D341Med (cell line): ENCODE measurements at places on chromosomes 6 and 20.

- no peak for DNase-seq
These were observed 64.0 kb upstream of the CEP85L start for GRCh38 chr6:118715376-118715775.

- no peak for DNase-seq
These were observed 13.8 kb upstream of the DST start for GRCh38 chr6:56656466-56656865.

DNA sequence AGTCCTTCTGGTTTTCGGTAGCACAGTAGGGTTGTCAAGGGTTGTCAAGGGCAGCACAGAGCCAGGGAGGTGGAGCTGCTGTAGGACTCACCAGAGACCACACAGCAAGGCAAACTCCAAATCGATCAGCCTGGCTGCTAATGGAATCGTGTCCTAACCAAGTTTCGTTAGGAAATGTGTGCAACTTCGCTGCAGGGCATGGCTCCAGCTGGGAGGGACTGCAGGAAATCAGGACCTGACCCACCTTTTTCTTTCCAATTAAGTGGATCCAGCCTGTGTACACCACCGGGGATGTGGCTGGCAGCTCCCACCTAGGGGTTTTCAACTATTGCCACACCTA lies 251.7 kb upstream of the QKI start:
- DNase-seq, result no peak

DNA sequence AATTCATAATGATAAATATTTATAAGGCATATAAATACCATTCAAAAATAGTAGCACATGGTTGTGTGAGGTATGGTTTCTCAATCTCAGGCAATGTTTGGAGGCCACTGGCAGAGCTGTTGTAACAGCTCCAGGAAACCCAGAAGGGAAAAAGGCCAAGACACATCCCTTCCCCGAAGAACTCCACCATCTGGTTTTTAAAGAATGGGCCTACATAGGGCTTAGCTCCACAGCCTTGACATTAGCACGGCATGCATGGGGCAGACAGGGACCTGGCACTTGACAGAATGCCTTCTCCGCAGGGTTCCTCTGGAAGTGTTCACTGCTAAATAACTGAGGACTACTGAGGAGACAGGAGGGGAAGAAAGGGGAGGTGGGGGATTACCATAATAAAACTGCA lies 16.1 kb upstream of the FOXO3 start:
- no peak for DNase-seq

- DNase-seq, result no peak
These were observed 128.8 kb downstream of the SOBP start for GRCh38 chr6:107618672-107619071.

DNA sequence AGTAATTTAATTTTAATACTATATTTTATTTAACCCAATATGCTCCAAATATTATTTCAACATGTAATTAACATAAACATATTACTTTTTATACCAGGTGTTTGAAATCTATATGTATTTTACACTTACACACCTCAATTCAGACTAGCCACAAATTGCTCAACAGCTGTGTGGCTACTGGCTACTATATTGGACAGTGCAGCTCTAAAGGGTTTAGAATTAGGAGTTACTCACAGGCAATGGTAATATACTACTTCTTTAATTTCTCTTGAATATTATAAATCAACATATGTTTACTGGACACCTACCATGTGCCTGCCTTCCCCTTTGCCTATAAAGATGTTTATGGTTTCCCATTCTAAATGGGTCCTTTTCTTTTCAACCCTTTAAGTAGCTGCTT lies 2.3 kb downstream of the MTRF1L start:
- no peak for DNase-seq

GRCh38 chr20:38112261-38112929 lies 52.7 kb downstream of the TGM2 start:
- no peak for DNase-seq

- DNase-seq, result no peak
These were observed 140.7 kb downstream of the RNASET2 start for GRCh38 chr6:166815629-166816028.

GRCh38 chr6:85674604-85675003 lies 31.9 kb upstream of the SYNCRIP start:
- no peak for DNase-seq

DNA sequence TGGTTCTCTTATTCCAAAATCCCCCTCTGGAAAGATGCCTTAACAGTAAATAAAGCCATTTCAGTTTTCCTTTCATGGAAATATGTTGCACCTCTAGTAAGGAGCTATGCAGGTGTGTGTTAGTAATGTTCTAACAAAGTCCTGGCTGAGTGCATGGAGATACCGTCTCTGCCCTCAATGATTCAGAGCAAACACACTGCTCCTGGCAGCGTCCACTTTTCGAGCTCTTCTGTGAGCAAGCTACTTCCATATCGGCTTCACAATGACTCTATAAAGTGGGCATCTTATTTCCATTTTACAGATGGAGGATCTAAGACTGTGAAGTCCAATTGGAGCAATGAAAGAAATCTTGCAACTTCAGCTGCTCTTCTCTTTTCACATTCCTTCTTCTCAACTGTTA lies 3.1 kb downstream of the KLHL32 start:
- no peak for DNase-seq

- DNase-seq, result peak; percentile 74
These were observed 728.3 kb downstream of the MAFB start for GRCh38 chr20:39960522-39961428.
